T-helper 2 cell treated with Interferon-gamma antibody and Interleukin-4, amounts not matched to agents 100 ng/mL and 5 ng/mL, for 36 hours (primary cell): ENCODE measurements at places on chromosomes 16 and 17. TPM values are rescaled to one million over a fixed set of nuclear protein-coding genes. Genes with fewer than 3 reads are reported as not detected.

Gene IGSF6
- total RNA-seq: 0.16 and 0.23 TPM in 2 replicates

Gene KCNJ2
- 0.32 and 0.41 TPM in 2 replicates for total RNA-seq

Gene KCNH6
- not detected in 2 replicates for total RNA-seq

Gene DDX42
- 123 and 129 TPM in 2 replicates for total RNA-seq

Gene TMEM98
- 10.5 and 12.2 TPM in 2 replicates for total RNA-seq

Gene CENPN
- total RNA-seq: 55.5 and 57.4 TPM in 2 replicates

Gene MSLN
- 0.18 TPM in 1 of 2 replicates, not detected in the other for total RNA-seq

Gene GLTPD2
- total RNA-seq: not detected in 2 replicates

Gene SLC13A2
- total RNA-seq: not detected in 2 replicates

Gene KRT32
- total RNA-seq: not detected in 2 replicates

Gene P3H4
- 3.8 and 6.1 TPM in 2 replicates for total RNA-seq
